ENCODE measurements at places on chromosomes 1 and 21.

DNA sequence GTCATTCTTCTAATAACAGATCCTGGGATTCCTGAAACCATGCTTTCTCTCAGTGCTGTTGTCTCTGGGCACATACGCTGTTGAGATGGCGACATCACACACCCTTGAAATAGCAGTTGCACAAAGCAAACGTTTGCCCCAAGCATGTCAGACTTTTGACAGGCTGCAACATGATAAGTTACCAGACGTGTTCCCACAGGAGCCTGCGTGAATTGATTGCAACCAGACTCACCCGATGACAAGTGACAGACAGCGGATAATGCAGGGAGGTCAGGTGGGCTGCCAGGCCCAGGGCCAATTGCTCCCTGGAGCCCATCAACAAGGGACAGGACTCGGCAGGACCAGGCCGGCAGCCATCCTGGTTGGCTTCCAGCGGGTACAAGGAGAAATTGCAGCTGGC, 310.9 kb downstream of the SIPA1L2 start:
- no peak for DNase-seq

DNA sequence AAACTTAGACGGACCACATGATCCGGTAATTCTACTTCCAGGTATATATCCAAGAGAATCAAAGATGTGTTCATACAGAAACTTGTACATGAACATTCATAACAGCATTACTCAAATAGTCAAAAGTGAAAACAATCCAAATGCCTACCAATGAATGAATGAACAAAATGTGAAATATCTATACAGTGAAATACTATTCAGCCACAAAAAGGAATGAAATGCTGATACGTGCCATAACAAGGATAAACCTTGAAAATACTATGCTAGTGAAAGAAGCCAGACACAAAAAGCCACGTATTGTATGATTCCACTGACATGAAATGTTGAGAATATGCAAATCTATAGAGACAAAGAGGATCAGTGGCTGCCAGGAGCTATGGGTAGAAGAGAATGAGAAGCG, 18.3 kb downstream of the TARBP1 start:
- no peak for DNase-seq

DNA sequence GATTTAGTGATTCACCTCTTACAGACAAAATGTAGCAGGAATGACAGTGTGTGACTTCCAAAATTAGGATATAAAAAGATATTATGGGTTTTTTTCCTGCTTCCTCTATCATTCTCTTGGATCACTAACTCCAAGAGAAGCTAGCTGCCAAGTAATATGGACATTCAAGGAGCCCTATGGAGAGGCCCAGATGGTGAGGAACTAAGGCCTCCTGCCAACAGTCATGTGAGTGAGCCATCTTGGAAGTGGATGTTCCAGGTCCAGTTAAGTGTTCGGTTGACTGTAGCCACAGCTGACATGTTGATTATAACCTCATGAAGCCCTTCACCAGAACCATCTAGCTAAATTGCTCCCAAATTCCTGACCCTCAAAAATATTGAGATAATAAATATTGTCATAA, 38.8 kb downstream of the CD160 start:
- no peak for DNase-seq

- no peak for DNase-seq
Measured at GRCh38 chr1:21200767-21201166, 24.1 kb upstream of the EIF4G3 start.

GRCh38 chr21:41449613-41450012, 23.6 kb downstream of the MX1 start:
- DNase-seq = no peak

DNA sequence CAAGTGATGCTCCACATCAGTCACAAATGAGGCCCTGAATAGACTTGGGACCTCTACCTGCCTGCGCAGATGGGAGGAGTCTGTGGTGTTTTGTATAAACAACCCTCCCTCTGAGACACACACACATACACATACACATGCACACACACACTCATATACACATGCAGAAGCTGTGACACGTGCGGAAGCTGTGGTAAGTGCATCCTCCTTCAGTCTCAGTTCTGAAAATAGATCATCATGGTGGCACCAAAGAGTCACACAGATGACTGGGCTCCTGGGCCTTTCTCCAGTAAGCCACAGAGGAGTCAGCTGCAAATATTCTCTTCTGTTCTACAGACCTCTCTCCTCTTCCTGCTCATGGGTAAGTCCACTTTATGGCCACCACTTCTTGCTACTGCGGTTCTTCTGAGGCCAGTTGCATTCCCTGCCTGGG, at the start of gene LY9:
Gene LY9, plus strand, starts transcription at position 224 of the 433 bp plus-strand sequence. Its CDS starts 14 bp downstream, at position 238.
- no peak for DNase-seq

GRCh38 chr1:113138778-113139177, 65.8 kb downstream of the LRIG2 start:
- DNase-seq = no peak

- DNase-seq = no peak
Measured at GRCh38 chr1:169550294-169550693, 36.0 kb downstream of the F5 start.

- no peak for DNase-seq
Measured at GRCh38 chr1:33762109-33762830, 101.6 kb upstream of the HMGB4 start.

DNA sequence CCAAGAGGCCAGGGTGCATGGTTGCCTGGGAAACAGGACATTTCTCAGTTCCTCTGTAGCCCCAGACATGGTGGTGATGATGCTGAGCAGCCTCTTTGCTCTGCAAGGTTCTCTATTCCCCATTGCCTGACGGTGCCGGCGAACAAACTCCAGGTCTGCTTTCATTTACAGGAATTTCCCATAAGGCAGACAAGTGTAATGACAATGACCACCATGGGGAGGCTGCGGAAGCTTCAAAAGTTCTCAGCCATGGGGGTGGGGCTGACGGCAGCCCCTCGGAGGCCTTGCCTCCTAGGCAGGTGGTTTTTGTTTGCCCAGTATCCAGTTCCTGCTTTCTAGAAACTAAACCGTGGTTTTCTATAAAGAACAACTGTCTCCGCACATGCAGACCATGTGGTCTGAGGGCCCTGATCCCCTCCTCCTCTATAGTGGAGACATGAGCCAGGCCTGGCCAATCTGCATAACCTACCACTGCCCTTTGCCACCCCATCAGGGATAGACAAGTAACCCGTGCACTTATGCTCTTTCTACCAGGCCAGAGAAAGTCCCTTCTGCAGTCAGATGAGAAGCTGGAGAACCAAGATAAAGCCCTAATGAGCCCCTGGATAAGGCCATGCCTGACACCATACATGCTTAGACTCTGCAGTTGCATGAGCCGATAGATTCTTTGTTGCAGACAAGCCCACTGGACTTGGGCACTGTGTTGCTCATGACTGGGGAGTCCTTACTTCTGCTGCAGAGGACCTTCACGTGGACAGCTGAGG, 54.1 kb downstream of the LDLRAD2 start:
- DNase-seq = peak; percentile 57

DNA sequence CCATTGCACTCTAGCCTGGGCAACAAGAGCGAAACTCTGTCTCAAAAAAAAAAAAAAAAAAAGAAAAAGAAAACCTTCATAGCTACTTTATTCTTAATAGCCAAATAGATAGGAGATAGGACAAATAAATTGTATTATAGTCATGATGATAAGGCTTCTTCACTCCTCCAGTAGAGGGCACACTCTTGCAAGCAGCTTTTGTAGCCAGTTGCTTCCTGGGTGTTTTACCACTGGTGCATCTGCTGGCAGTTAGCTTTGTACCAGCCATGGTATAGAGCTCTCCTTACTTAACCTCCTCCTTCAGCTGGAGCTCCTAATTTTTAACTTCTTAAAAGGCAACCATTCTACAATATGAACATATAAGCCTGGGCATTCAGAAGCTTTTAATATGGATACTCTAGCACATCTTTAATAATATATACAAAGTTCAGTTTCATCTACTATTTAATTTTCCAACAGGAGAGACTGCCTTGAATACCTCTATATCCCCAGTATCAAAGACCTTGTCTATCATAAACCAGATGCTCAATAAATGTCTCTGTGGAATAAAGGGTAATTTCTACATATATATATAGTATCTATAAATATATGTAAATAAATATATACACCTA, 35.8 kb downstream of the EVI5 start:
- DNase-seq = peak; percentile 13

DNA sequence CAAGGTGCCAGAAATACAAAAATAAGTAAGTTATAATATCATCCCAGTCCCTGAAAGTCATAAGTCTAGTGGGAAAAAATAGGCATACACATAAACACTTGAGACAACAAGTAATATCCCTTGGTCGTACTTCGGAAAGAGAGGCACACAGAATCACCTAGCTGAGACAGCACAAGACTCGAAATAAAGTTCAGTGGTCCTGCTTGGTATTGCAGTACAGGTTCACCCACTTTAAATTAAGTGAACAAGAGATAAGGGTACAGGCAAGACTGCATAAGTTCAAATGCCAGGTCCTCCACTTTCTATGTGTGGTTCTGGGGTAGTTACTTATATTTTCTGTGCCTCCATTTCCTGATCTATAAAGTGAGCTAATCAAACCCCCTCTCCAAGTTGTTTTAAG, 47.6 kb downstream of the SEC16B start:
- no peak for DNase-seq

Measured in NT2/D1 (cell line).